GM12865 (cell line): ENCODE measurements at places on chromosomes 11 and 22.

DNA sequence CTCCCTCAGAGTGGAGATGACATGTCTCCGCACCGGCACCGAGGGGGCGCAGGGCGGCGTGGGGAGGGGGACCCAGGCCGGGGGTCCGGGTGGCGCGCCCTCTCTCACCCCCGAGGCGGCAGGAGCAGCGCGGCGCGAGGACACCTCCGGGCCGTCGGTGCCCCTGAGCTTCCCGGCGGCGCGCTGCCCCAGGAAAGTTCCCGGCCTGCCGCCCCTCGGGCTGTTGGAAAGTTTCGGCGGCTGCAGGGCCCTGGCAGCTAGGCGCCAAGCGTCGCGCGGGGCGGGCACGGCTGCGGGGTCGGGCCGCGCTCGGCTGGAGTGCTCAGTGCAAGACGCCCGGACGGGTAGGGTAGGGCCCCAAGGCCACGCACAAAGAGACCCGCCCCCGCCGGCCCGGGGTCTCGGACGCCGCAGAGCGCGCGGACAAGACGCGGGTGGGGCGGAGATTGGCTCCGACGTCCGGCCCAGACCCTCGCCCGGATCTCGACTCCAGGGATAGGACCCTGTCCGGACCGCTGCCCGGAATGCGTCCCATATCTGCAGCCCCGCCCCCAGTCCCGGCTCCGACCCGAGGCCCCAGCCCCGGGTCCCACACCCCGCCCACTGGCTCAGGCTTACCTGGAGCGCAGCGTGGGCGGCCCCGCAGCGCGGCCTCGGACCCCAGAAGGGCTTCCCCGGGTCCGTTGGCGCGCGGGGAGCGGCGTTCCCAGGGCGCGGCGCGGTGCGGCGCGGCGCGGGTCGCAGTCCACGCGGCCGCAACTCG is 471 bp downstream of the ARVCF start:
- no peak for DNase-seq

DNA sequence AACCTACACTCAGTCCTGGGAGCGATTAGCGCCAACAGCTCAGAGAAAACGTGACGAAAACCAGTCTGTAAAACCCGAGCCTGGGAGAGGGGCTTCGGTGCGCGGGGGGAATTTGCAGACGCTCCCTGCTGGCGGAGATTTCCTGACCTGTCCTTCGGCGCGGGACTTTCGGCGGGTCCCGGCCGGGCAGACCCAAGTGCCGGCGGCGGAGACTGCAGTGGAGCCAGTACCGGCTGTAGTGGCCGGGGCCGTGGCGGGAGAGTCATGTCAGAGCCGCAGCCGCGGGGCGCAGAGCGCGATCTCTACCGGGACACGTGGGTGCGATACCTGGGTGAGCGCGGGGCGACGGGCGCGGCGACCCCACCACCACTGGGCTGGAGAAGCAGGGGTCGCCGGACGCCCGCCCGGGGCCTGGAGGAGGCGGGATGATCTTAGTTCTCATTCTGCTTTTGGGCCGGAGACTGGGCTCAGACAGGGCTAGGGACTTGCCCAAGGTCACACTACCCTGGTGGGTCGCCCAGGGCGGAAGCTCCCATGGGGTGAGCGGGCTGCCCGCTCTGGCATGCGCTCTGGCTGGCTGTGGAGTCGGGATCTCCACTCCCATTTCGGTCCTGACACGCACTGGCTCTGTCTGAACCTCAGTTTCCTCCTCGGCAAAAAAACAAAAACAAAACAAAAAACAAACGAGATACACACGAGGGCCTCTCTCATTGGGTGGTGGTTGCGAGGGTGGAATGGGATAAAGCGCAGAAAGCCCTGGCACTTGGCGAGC is at the start of gene MTFP1:
Gene MTFP1 (plus strand): TSS at position 153 of the 772 bp plus-strand sequence. CDS start 112 bp downstream, at position 265.
- peak; percentile 83 for DNase-seq

DNA sequence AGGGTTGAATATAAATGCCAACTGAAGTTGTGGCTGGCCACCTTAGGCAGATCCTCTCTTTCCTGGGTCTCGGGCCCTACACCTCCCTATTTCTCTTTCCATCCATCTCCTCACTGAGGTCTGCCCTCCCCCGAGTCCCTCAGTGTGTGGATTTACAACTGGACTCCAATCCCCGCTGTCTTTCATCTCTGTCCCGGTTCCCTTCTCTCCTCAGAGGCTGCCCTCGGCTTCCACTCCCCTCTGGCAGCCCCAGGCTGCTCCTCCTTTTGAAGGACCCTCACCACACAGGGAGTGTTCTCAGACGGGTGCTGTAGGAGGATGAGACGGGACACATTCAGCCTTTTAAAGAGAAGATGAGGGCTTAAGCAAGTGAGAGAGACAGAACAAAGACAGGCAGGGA is 167.1 kb downstream of the ST3GAL4 start:
- DNase-seq: no peak

GRCh38 chr22:46368422-46368821 is 32.9 kb downstream of the TRMU start:
- no peak for DNase-seq

DNA sequence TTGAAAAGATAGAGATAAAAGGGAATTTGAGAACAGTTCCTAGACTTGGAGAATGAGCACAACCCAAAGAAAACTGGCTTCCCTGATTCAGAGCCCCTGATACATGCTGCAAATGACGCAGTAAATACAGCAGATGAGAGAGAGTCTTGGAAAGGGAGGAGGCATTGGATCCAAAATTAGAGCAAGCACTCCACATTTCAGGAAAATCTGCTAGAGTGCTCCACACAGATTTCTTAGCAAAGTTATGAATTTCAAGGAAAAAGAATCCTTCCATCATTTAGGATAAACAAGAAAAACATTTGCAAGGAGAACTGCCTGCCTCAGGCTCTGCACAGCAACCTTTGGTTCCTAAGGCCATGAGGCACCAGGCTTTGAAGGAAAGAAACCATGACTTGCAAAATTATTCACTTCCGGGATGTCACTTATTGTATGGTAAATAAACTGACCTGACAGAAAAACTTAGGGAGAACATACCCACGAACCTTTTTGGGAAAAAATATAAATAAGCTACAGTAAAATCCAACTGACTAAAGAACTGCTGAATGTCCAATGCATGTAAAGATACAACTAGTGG is 89.8 kb upstream of the RTL6 start:
- DNase-seq: no peak

GRCh38 chr11:69909561-69910518 is 90.6 kb upstream of the FGF3 start:
- DNase-seq: peak; percentile 11

GRCh38 chr22:43951966-43952365 is 3.3 kb upstream of the SAMM50 start:
- no peak for DNase-seq

DNA sequence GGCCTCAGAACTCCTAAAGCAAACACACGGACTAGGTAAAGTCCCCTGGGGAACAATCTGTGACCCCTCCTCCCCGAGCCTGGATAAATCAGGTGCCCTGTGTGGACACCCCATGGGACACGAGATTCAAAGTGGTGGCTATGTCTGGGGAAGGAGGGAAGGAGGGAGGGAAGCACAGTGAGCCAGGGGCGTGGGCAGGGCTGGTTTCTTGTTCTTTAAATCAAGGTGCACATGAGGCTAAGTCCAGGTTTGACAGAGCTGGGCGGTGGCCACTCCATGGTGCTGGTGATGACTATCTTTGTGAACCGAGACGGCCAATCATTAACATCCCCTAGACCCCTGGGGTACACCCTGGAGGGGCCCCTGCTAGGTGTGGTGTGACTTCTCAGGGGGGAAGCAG is 20.3 kb upstream of the TH start:
- DNase-seq: no peak

GRCh38 chr11:11169715-11170351 is 183.2 kb downstream of the CSNK2A3 start:
- DNase-seq: peak; percentile 76

- no peak for DNase-seq
Measured at GRCh38 chr11:110176366-110177085, 83.3 kb downstream of the ZC3H12C start.

- DNase-seq: no peak
Measured at GRCh38 chr11:114155116-114155515, 95.6 kb downstream of the ZBTB16 start.

DNA sequence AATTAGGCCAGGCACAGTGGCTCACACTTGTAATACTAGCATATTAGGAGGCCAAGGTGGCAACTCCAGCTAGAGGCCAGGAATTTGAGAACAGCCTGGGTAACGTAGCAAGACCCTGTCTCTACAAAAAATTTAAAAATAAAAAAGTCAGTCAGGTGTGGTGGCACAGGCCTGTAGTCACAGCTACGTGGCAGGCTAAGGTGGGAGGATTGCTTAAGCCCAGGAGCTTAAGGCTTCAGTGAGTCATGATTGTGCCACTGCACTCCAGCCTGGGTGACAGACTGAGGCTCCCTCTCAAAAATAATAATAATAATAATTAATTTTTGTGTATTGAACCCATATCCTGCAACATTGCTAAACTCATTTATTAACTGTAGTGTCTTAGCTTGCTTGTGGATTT is 15.3 kb upstream of the TRIM29 start:
- no peak for DNase-seq

- DNase-seq: peak; percentile 35
Measured at GRCh38 chr22:24803064-24803542, 2.9 kb upstream of the SGSM1 start.

DNA sequence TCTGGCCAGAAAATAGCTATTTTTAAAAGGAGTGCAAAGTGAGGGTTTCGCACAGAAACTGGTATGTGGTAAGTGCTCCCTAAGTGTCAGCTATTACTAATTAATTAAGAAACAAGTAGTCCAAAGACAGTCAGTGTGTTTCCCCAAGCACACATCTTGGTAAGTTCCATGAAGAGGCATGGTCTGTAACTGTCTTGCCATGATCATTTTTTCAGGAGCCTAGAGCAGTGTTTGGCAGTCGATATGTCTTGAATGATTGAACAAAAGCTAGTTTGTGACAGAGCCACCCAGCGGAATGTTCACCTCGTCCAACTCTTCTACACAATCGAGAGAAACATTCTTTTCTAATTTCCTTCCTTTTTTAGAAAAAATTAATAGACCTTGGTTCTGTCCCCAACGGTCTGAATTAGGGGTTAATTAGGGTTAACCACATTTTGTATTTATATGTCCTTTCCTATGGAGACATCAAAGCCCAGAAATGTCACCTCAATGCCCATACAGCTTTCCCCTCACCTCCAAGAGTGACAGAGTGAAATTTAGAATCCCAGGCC is 57.6 kb upstream of the FTH1 start:
- DNase-seq: no peak

- no peak for DNase-seq
Measured at GRCh38 chr22:38412435-38413084, 42.4 kb downstream of the KCNJ4 start.

GRCh38 chr22:17476838-17477237 is 86.5 kb upstream of the SLC25A18 start:
- DNase-seq: no peak

GRCh38 chr22:49667236-49667635 is 160.4 kb downstream of the BRD1 start:
- DNase-seq: no peak

- DNase-seq: no peak
Measured at GRCh38 chr11:15053191-15053685, 20.2 kb upstream of the CALCB start.

DNA sequence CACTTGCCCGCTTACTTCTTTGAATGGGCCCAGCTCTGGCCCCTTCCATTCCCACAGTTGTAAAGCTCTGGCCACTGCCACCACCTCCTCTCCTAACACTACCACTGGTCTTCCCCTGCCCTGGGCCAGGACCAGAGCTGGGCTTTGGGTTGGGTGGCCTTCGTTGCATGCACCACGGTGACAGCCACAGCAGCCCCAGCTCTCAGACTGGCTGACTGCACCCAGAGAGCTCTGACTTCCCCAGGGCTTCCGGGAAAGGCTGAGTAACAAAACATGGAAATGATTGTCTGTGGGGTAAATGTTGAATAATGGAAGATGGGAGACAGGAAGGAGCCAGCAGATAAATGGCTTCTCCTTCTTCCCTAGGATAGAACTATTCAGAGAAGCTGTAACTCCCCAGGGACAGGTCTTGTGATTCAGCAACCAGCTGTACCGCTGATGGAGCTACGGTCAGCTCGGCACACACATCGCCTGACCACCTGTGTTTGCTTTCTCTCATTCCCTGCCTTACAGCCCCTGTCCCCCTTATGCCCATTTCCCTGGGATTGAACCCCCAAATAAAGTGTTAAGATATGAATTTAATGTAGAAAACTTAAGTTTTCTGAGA is 27.6 kb downstream of the SCN4B start:
- no peak for DNase-seq

DNA sequence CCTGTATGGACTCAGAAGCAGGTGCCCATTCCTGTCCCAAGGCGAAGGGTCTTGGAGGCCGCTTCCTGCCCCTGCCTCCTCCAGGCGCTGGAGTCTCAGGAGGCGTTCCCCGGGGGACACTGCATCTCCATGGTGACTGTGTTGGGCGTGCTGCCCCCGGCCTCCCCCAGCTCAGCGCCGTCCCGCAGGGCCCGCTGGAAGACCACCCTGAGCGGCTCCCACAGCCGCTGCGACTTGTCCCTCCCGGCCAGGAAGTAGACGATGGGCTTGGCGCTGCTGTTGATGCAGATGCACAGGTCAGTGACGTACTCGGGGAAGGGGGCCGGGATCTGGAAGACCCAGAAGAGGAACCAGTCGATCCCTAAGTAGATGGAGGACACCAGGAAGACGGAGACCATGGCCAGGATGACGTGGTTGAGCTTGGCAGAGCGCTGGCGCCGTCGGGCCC is 7.8 kb downstream of the MRGPRF start:
- no peak for DNase-seq

DNA sequence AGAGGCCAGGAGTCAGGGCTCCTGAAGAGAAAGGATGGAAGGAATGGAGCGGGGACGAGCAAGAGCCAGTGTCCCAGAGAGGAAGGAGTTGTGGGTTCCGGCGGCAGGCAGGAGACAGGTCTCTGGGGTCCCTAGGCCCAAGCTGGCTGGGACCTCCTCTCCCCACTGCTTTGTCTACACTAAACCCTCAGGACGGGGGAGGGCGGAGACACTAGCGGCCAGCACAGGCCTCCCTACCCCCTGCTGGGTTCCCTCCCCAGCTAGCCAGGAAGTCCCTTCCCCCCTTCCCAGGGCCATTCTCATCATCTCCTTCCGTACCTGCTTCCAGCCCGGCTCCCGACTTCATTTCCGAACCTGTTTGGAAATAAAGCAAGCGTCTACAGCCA is 79.5 kb downstream of the ST3GAL4 start:
- no peak for DNase-seq

- DNase-seq: no peak
Measured at GRCh38 chr22:50550395-50550794, 4.7 kb downstream of the KLHDC7B start.

DNA sequence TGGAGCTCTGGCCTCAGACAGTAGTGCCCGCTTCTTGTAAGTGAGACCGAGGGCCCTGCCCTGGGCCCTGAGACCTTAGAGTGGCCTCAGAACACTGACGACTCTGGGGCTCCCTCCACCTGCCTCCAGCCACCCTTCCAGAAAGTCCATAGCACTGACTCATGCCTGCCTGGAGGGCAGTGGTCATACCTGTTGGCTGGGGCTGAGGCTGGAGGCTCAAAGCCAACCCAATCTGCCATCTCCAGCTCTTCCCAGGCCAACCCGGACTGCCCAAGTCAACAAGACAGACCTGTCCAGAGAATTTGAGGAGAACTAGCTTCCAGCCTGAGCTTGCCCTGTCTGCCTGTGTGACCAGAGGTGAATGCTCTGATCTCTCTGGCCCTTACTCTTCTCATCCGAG is 66.9 kb upstream of the TTLL12 start:
- DNase-seq: no peak

- DNase-seq: no peak
Measured at GRCh38 chr11:100336873-100337272, 350.2 kb upstream of the ARHGAP42 start.
